T1000 (cell line): ENCODE measurements at places on chromosomes 4 and X.

DNA sequence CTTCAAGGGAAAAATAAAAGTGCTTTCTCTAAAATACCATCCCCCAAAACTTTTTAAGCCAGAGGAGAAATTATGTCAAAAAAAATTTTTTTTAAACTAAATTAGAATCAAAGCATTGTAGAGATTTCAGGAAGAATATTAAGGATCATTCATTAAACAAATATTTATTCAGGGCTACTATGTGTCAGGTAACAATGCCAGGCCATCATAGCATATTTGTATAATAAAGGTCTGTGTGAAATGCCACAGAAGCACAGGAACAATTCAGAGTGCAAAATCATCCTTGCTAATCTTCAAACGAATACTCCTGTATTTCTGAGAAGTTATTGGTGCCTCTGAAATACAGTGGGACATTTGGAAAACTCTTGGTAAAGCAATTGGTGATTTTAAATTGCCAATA is 2.0 kb downstream of the CCDC160 start:
- no peak for DNase-seq

GRCh38 chr4:175048906-175049305 is 130.7 kb downstream of the ADAM29 start:
- no peak for DNase-seq

GRCh38 chr4:94880956-94881355 is 123.2 kb downstream of the BMPR1B start:
- DNase-seq: no peak

- no peak for DNase-seq
These were observed 19.7 kb downstream of the ZFP42 start for GRCh38 chr4:188015025-188015940.

DNA sequence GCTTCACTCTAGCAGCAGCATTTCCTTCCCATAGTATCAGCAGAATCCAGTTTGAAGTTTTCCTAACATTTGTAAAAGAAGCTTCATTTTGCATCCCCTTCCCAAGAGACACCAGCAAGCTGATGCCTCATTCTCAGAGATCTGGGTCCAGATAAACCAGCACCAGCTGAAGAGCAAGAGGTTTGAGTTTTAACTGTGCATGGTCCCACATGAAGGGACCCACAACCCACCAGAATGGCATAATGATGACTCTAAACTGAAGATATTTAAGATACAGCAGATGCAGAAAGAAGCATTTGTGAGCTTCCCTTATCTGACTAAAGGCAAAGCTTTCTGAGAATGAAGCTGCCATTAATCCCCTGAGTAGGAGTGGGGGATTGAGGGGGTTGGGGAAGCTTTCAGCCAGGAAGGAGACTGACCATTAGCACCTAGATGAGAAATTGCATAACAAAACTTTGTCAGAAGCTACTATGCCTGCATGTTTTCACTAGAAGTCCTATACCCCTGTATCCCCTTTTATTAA is 18.6 kb downstream of the NUDT6 start:
- no peak for DNase-seq
